ENCODE measurements at places on chromosomes 4 and X.

DNA sequence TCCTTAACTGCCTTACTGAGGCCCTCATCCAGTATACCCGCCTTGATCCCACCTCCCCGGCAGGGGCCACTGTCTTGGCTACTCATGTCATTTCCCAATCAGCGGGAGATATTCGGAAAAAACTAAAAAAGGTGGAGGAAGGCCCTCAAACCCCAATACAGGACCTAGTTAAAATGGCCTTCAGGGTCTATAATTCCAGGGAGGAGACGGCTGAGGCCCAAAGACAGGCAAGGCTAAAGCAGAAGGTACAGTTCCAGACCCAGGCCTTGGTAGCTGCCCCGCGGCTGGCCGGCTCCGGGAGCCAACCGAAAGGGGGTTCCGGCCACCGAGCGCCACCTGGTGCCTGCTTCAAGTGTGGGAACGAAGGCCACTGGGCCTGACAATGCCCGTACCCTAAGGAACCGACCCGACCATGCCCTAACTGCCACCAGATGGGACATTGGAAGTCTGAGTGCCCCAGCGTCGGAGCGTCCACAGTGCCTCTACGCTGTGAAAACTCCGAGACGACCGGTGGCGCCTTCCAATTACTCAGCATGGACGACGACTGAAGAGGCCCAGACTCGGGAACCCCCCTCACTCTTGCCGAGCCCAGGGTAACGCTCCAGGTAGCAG is 959.6 kb downstream of the RPA4 start:
- no peak for DNase-seq

- peak; percentile 53 for DNase-seq
Measured at GRCh38 chr4:106238820-106239420, 77.1 kb downstream of the TBCK start.

GRCh38 chr4:70183168-70183939 is 12.2 kb upstream of the ODAM start:
- DNase-seq: no peak

- DNase-seq: peak; percentile 8
Measured at GRCh38 chr4:188092824-188093223, 16.6 kb downstream of the TRIML2 start.

DNA sequence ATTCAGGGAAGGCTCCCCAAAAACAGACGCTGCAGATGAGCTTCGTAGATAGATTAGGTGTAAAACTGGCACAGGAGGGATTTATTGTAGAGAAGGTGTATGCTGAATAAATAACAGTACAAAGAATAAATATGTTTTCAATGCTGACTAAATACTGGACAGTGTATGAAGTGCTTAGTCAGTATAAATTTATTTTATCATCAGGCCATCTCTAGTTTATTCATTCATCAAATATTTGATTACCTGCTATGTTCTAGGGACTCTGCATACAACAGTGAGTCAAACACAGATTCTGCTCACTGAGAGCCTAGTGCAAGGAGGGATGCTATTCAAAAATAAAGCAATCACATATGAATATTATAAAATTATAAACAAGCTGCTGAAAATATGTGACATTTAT is 63.6 kb upstream of the TSPAN5 start:
- no peak for DNase-seq

GRCh38 chrX:150863191-150863590 is 35.3 kb downstream of the CD99L2 start:
- DNase-seq: no peak

GRCh38 chr4:106365613-106366012 is 3.0 kb downstream of the GIMD1 start:
- peak; percentile 86 for DNase-seq

DNA sequence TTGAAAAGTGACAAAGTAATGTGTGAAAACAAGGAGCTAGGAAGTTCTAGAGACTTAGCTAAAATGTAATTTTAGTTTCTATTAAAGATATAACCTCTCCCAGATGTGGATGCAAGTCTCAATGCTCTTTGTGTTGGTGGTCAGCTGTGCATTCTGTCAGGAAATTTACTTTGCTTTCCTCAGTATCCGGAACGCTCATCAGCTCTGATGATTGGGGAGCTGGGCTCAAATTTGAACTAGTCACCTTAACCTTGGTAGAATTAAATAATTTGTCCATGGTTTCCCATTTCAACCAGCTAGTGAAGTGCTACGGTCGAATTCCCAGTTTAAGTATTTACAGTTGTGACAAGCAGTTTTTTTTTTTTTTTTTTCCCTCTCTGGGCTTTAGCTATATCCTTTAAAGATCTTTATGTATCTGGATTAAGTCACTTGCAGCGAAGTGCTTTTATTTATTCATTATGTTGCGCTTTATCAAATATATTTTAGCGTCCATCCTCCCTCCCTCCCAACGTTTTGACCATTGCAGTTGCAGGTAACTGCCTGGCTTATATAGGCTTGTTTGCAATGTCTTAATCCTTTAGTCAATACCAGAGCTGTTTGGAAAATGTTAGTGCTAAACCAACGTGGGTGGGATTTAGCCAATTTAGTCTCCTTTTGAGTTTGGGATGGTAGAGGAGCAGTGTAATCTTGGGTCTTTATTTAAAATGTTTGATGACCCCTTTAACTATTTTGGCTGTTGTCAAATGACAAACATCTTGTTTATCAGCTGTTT is 2.1 kb downstream of the OGT start:
- DNase-seq: no peak

- DNase-seq: no peak
Measured at GRCh38 chrX:41946989-41947612, 23.7 kb upstream of the CASK start.

DNA sequence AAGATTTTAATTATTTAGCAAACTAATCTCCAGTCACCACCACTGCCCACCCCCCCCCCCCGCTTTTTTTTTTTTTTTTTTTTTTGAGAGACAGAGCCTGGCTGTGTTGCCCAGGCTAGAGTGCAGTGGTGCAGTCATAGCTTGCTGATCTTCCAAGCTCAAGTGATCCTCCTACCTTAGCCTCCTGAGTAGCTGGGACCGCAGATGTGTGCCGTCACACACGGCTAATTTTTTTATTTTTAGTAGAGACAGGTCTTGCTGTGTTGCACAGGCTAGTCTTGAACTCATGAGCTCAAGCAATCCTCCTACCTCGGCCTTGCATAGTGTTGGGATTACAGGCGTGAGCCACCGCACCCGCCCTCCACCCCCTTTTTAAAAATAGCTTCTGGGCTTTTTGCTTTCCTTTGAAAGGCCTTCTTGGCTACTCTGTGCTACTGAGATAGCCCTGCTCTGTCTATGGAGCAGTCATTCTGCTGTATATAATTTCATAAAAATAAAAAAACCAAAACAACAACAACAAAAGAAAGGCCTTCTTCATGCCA is 18.7 kb downstream of the TXLNG start:
- DNase-seq: no peak

DNA sequence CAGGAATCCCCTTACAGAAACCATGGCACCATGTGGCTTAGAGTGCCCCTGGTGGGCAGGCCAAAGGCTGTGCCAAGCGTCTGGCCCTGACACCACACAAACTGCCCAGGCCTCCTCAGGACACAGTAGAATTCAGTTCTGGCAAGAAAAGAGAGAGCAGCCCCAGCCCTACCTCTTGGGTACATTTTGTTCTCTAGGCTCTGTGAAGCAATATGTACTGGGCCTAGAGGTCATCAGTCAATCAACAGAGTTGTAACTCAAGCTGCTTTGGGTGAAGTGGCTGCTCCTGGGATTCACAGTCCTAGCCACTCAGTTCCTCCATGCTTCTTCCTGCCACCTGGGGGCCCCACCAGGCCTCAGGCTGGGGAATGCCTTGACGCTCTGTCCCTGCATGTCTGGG is 158.1 kb upstream of the MAMLD1 start:
- DNase-seq: no peak

DNA sequence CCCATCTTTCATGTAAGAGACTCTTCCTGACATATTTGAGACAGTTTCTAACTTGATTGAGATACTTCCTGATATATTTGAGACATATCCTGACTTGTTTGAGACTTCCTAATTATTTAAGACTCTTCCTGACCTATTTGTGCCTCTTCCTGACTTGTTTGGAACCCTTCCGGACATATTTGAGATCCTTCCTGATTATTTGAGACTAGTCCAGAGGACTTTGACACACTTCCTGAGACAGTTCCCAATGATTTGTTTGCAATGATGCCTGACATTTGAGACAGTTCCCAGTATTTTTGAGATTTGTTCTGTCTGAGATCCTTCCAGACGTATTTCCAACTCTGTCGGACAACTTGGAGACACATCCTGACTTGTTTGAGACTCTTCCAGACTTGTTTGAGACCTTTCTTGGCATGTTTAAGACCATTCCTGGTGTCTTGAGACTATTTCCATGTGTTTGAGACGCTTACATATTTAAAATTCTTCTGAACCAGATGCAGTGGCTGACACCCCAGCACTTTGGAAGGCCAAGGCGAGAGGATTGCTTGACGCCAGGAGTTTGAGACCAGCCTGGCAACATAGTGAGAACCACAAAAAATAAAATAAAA is 118.9 kb upstream of the USP9X start:
- DNase-seq: no peak

- peak; percentile 47 for DNase-seq
Measured at GRCh38 chr4:122602277-122603142, 18.4 kb downstream of the IL21 start.

DNA sequence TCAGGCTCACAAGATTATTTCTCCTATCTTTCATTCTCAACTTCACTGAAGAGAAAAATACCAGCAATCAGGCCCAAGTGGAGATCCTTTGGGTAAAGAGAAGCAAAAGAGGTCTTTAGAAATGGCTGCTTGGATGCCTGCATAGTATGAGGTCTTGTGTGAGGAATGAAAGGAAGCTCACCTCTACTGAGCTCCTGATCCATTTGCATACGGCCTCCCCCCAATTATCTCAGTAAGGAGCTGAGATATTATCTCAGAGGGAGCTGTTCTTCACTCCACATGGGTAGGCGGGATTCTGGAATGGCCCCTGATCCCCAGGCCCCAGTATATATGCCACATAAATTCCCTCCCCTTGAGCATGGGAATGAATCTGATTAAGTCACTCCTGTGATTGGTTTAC is 75.8 kb downstream of the EVC2 start:
- no peak for DNase-seq

- DNase-seq: no peak
Measured at GRCh38 chrX:13123857-13124345, 79.5 kb upstream of the FAM9C start.

DNA sequence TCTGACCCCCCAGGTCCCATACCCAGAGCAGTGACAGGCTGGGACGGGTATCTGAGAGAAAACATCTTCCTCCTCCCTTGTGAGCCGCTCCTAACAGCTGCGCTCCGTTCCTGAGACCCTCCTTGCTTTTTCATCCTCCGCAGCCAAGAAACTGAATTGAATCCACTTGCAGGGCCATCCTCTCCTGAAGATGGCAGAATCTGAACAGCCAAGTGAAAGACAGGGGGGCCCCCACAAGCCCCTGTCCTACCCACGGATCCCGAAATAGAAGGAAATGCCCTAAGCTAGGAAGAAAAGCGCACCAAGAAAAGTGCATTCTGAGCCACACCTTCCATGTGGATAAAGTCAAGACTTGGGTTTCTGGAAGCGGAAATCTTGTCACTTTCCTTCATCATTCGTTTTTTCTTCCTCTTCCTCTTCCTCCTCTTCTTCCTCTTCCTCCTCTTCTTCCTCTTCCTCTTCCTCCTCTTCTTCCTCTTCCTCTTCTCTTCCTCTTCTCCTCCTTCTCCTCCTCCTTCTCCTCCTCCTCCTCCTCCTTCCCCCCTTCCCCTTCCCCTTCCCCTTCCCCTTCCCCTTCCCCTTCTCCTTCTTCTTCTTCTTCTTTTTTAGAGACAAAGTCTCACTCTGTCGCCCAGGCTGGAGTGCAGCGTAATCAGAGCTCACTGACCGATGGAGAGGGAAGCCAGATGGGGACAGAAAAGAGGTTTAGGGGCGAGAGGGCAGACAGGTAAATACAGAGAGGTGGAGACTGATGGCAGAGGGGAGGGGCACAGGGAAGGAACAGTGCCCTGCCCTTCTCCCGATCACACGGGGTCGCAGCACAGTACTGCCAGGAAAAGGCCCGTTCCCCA is 86.0 kb upstream of the WWC2 start:
- no peak for DNase-seq

- DNase-seq: no peak
Measured at GRCh38 chr4:90183254-90183653, 56.1 kb downstream of the CCSER1 start.

GRCh38 chrX:15881381-15881897 is 26.8 kb upstream of the AP1S2 start:
- DNase-seq: no peak

DNA sequence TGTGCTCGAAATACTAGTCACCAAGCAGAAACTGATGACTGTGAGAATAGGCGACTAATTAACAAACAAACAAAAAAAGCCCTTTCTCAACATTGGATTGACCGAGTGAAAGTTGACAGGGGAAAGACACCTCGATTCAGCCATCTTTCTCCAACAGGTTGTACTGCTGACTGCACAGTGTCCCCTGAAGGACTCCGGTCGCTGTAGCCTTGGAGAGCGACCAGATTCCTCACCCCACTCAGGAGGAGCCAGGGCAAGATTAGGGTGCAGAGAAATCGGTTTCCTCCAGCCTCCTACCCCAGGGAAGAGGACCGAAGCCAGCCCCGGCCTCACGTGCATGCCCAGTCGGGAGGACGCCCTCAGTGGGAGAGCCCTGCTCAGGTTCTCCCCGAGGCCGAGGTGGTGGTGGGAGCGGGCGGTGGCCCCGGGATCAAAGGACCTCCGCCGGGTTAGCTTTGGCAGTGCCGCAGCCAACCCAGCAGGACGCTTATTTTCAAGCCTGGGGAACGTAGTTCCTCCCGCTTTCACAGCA is 1.1 kb upstream of the RAP1GDS1 start:
- DNase-seq: peak; percentile 20

DNA sequence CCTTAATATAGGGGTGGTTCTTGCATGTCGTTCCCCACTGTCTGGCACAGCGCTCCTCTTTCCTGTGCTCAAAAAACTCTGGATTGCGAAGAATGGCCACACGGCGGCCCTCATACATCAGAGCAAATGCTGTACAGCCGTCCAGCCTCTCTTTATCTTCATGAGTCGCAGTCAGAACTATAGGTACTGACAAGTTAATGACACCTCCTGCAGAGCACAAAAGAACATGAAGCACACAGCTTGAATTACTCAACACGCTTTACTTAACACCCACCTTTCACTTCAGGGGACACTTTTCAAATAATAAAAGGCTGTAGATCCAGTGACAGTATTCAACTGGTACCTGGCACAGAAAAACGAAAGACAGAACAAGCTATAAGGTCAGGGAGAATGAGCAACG is 65.3 kb downstream of the PAPSS1 start:
- DNase-seq: no peak

- DNase-seq: peak; percentile 49
Measured at GRCh38 chr4:145545538-145546174, 64.0 kb downstream of the SMAD1 start.

DNA sequence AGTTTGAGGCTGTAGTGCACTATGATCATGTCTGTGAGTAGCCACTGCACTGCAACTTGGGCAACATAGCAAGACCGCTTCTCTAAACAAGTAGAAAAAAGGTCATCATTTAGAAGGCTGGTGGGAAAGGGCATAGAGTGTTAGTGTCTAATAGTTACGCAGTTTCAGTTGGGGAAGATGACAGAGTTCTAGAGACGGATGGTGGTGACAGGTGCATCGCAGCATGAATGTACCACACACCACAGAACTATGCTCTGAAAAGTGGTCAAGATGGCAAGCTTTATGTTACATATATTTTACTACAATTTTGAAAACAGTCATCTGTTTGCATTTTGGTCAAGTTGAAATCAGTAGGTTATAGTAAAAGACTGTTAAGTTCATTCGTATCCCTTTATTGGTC is 23.7 kb upstream of the CLDN34 start:
- no peak for DNase-seq

All from AG08395 (cell line).